ENCODE measurements at places on chromosomes 7 and 10. TPM values are rescaled to one million over a fixed set of nuclear protein-coding genes. Genes with fewer than 3 reads are reported as not detected.

FAM180A gene
- total RNA-seq, result not detected

CADPS2 gene
- 7.4 TPM for total RNA-seq

CHRM2 gene
- total RNA-seq, result not detected

STEAP1 gene
- total RNA-seq, result 3.1 TPM

AGR2 gene
- total RNA-seq, result 0.17 TPM

CCDC146 gene
- 2.7 TPM for total RNA-seq

ITGB8 gene
- total RNA-seq, result 25.0 TPM

HMX2 gene
- not detected for total RNA-seq

CTAGE15 gene
- 2.8 TPM for total RNA-seq

PALD1 gene
- 0.12 TPM for total RNA-seq

COL1A2 gene
- total RNA-seq, result not detected

MBL2 gene
- not detected for total RNA-seq

ADARB2 gene
- 0.96 TPM for total RNA-seq

ACTR3C gene
- total RNA-seq, result 3.6 TPM

SPAM1 gene
- total RNA-seq, result not detected

SMO gene
- not detected for total RNA-seq

NRCAM gene
- 1.1 TPM for total RNA-seq

GALNT17 gene
- total RNA-seq, result not detected

PON1 gene
- not detected for total RNA-seq

GTPBP10 gene
- total RNA-seq, result 51.1 TPM

CLRN3 gene
- total RNA-seq, result not detected

FAM25G gene
- total RNA-seq, result not detected

CLDN15 gene
- 8.5 TPM for total RNA-seq

HGF gene
- total RNA-seq, result not detected

GPR26 gene
- not detected for total RNA-seq

ANKRD22 gene
- not detected for total RNA-seq

PARP12 gene
- 35.0 TPM for total RNA-seq

HDAC9 gene
- 11.3 TPM for total RNA-seq

MDFIC gene
- total RNA-seq, result 8.1 TPM

TMEM229A gene
- not detected for total RNA-seq

ADCY1 gene
- total RNA-seq, result 0.61 TPM

NUTM2D gene
- 2.3 TPM for total RNA-seq

NEUROG3 gene
- not detected for total RNA-seq

CHAT gene
- not detected for total RNA-seq

ABCB4 gene
- total RNA-seq, result not detected

UBTD1 gene
- total RNA-seq, result 7.2 TPM

BAIAP2L1 gene
- 60.7 TPM for total RNA-seq

ANXA8L1 gene
- 31.7 TPM for total RNA-seq

PRLHR gene
- total RNA-seq, result not detected

OR6B1 gene
- not detected for total RNA-seq

TRRAP gene
- 30.4 TPM for total RNA-seq

DKK1 gene
- total RNA-seq, result 31.8 TPM

Measured in MCF 10A (cell line).